Fibroblast of skin of scalp (primary cell): ENCODE measurements at places on chromosomes 7 and 10.

DNA sequence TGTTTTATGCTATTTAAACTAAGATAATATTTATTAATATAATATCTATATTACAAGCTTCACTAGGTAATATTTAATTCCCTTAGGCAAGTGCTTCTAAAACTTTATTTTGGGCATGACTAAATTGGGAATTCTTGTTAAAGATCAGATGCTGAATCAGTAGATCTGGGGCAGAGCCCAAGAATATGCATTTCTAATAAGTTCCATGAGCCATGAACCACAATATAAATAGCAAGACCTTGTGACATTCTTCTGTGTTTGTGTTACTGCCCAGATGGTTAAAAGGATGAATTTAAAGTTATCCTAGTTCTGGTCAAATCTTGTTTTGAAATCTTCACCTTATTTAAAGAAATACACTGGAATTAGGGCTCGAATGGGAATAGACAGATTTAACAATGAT, 258.4 kb upstream of the CACNA2D1 start:
- DNase-seq = no peak

GRCh38 chr7:103121641-103122040, 27.3 kb downstream of the NAPEPLD start:
- DNase-seq = no peak

GRCh38 chr10:3850999-3851937, 66.3 kb upstream of the KLF6 start:
- peak; percentile 86 for DNase-seq

DNA sequence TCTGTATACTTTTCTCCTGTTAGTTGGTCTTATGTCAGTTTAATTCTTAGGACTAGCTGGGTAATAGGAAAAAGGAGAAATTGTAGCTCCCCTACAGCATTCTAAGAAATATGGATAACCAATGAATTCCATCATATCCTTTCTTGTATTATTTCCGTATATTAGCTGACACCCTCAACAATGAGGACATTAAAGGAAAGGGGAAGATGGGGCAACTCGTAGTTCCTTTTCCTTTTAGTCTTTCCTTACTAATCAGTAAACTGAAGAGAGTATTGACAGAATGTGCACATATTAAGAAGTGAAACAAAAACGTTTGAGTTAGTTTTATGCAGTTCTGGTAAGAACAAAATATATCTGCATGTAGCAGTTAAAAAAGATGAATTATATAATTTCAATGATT, 35.1 kb upstream of the C10orf67 start:
- no peak for DNase-seq

DNA sequence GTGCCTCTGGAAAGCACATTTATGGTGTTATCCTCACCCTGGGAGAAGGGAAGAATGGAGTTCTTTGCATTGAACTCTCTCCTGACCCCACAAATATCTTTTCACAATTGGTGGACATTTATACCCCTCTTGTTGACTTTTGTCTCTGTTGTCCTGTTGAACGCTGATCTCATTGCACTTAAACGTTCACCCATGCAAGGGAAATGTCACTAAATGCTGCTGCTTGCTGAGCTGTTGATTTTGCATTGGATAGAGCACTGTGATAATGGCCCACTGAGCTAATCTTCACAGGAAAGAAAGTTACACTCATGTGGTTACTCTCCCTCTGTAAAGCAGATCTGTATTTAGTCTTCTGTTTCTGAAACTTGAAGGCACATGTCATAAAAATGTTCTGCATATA, 133.4 kb downstream of the FZD1 start:
- DNase-seq = no peak

- DNase-seq = no peak
These were observed 16.1 kb upstream of the PTTG1IP2 start for GRCh38 chr7:90453259-90453891.

GRCh38 chr10:17430647-17431355, 23.6 kb downstream of the ST8SIA6 start:
- DNase-seq = peak; percentile 77

- DNase-seq = peak; percentile 25
These were observed 1.2 kb downstream of the GPNMB start for GRCh38 chr7:23247603-23248335.

- peak; percentile 40 for DNase-seq
These were observed 26.5 kb upstream of the TMEM248 start for GRCh38 chr7:66894463-66895080.

DNA sequence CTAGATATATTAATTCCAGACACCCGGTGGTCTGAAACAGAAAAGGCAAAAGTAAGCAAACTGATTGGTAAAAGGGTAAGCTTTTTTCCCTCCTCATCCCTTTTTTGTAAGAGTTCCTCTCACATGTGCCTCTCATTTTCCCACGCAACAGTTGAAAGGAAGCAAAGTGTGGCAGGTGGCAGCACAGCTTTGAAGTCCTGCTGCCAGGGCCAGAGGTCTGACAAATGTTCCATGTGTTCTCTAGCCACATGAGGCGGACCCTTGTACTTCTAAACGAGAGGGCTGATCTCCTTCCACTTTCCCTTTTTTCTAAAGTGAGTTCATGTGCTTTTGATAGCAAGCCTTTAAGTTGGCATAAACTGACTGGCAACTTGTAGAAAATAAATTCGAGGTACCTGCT, 217.5 kb downstream of the POLR1F start:
- DNase-seq = no peak

DNA sequence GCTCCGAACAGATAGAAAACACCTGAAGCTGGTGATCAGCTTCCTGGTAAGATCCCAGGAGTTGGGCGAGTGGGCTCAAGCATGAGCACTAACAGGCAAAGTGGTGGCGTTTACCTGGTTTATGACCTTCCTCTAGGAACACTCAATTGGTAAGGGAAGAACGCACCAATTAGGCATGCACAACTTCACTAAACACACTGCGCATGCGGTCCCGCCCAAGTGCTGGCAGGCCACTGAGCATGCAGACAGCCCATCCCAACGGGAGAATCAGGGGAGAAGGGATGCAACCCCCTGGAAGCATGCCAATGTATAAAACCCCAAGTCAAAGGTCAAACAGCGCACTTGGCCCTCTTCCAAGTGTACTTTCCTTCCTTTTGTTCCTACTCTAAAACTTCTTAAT, 70.4 kb downstream of the LYZL2 start:
- DNase-seq = no peak

DNA sequence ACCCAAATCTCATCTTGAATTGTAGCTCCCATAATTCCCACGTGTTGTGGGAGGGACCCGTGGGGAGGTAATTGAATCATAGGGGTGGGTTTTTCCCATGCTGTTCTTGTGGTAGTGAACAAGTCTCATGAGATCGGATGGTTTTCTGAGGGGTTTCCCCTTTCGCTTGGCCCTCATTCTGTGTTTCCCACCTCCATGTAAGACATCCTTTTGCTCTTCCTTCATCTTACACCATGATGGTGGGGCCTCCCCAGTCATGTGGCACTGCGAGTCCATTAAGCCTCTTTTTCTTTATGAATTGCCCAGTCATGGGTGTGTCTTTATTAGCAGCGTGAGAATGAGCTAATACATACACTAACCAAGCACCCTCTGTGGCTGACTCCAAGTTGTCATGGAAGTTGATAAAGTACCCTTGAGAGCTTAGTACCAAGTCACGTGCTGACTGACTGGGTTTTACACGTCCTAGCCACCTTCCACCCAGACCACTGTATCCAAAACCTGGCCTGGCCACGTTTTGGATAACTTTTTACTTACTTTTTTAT, 614.4 kb downstream of the SDK1 start:
- no peak for DNase-seq

GRCh38 chr10:10332786-10333185, 684.9 kb upstream of the CELF2 start:
- peak; percentile 26 for DNase-seq

DNA sequence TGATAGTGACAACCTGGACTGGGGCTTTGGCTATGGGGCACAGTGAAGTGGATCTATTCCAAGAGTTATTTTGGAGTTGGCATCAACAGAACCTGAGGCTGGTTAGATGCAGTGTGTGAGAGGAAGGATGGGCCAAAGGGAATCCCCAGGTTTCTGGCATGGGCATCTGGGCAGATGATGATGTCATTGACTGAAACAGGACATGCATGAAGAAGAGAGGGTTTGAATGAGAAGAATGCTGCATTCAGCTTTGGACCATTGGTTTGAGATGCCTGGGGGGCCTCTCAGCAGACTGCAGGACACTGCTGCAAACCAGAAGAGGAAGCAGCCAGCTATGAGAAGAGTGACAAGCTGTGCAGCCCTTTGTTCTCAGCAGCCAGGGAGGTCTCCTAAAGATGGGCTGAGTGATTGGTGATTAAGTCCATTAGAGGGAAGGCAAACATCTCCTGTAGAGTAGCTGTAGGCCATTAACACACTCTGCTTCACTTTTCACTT, 23.1 kb upstream of the PIK3CG start:
- peak; percentile 41 for DNase-seq

DNA sequence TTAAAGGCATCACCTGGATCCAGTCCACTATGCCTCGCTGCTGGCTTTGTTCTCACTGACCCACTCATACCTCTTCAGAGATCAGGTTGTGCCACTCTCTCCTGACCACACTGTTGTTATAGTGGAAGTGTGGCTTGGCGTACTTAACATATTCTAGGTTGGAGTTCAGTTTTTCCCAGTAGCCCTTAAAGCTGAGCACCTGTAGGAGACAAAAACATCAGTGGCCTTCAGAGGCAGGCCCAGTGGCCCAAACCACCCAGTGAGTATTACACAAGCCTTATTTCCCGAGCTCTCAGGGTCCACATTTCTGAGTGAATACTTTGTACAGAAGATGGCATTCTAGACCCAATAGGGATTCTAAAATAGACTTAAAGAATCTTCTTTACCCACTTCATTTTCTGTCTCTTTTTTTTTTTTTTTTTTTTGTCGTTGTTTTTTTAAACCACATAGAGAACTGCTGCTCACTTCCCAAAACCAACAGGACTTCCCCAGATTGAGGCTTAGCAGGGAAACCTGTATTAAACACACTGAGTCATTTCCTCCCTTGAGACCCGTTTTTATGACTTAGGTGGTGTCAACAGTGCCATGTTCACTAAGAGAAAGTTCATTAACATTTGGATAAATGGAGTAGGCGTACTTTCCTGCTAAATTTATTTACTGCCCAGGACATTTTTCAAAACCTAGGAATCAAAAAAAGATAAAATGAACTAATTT, 85.8 kb downstream of the GSAP start:
- DNase-seq = no peak

- DNase-seq = no peak
These were observed 63.5 kb downstream of the LHPP start for GRCh38 chr10:124524991-124525653.

DNA sequence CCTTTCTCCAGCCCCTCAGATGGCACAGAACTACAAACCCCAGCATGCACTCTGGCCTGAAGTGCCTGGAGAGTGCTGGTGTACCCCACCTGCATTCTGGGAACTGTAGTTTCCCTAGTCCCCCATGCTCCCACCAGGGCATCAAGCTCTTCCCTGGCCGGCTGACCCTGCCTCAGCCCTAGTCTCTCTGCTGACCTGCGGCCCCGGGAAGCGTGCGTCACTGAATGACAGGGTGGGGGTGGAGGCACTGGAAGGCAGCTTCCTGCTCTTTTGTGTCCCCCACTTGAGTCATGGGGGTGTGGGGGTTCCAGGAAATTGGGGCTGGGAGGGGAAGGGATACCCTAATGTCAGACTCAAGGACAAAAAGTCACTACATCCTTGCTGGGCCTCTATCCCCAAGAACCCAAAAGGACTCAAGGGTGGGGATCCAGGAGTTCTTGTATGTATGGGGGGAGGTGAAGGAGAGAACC, 2.1 kb downstream of the NOS3 start:
- peak; percentile 23 for DNase-seq

- DNase-seq = no peak
These were observed 334.0 kb downstream of the ZNF33B start for GRCh38 chr10:42304341-42304740.

GRCh38 chr10:5467207-5467535, 32.2 kb downstream of the CALML5 start:
- DNase-seq = peak; percentile 23

GRCh38 chr7:128076796-128077271, 45.6 kb upstream of the LRRC4 start:
- no peak for DNase-seq

DNA sequence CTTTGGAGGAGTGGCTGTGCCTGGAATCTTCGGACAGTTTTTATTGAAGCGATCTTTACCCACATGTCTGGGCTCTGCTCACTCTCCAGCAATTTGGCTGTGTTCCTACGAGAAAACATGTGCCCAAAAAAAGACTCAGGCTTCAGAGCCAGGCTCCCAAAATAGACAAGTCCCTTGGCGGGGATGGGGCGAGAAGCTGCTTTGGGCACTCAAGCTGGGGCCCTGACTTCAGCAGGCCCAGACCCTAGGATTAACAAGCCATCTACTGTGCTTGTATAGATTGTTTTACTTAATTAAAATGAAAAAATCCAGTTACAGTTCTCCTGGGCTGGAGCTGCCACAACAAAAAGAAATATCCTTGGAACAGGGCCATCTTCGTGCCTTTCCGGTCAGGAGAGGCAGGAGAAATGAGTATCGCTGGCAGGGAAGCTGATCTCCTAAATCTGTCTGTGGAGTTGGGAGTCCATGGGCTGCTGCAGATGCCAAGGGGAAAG, 51.4 kb upstream of the PDCD4 start:
- peak; percentile 37 for DNase-seq

GRCh38 chr10:44935966-44936295, 23.7 kb upstream of the RASSF4 start:
- DNase-seq = no peak

DNA sequence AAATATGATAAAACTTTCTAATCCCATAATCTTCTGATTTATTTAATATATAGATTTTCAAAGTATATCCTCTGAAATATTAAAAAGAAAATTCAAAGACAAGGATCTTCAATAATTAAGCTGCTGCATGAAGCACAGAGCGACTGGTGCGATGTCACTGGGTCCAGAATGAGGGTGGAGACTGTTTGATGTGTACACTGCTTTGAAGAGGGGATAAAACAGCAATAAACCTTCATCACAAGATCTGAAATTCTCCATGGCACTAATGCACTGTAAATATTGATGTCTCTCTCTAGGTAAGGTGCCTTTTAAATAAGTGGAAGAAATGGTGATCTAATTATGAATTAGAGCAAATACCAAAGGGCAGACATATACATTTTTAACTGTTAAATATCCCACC, 337.8 kb downstream of the PARD3 start:
- DNase-seq = no peak

DNA sequence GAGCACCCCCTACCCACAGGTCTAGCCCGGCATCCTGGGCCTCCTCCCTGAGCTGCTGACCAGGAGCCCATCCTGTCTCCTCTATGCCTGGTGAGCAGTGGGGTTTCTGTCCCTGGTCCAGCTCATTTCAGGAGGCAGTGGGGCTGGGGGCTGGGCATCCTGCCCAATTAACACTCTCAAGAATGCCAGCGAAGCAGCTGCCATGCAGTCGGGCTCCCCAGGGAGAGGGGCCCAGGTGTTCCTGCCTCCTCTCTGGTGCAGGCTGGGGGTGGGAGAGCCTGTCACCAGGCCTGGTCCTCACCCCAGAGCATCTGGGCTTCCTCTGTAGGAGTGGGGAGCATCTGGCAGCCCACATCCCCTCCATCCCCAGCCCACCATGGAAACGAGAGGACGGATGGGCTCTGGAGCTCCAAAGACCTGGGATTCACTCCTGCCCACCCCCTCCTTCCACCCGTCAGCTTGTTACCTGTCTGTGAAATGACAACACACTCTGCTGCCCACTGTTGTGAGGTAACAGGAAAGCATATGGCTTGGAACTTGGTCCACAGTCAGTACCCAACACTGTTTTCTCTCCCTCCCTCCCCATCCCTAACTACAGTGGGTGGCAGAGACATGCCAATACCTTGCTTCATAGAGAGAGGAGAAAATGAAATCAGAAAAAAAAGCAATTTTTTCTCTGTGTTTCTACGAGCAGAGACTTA, 69.1 kb downstream of the SLIT1 start:
- DNase-seq = no peak

GRCh38 chr7:23600236-23600635, 3.1 kb downstream of the CCDC126 start:
- DNase-seq = peak; percentile 69

- DNase-seq = no peak
These were observed 931.4 kb downstream of the IPMK start for GRCh38 chr10:57336341-57336740.
